ENCODE measurements at places on chromosomes 6 and 20. TPM values are rescaled to one million over a fixed set of nuclear protein-coding genes. Genes with fewer than 3 reads are reported as not detected.

The SLC17A1 gene
- not detected for total RNA-seq

The GJA10 gene
- not detected for total RNA-seq

The OXT gene
- total RNA-seq: not detected

The FRK gene
- 9.3 TPM for total RNA-seq

The KCNK16 gene
- total RNA-seq: not detected

The RGS17 gene
- total RNA-seq: 2.2 TPM

DNA sequence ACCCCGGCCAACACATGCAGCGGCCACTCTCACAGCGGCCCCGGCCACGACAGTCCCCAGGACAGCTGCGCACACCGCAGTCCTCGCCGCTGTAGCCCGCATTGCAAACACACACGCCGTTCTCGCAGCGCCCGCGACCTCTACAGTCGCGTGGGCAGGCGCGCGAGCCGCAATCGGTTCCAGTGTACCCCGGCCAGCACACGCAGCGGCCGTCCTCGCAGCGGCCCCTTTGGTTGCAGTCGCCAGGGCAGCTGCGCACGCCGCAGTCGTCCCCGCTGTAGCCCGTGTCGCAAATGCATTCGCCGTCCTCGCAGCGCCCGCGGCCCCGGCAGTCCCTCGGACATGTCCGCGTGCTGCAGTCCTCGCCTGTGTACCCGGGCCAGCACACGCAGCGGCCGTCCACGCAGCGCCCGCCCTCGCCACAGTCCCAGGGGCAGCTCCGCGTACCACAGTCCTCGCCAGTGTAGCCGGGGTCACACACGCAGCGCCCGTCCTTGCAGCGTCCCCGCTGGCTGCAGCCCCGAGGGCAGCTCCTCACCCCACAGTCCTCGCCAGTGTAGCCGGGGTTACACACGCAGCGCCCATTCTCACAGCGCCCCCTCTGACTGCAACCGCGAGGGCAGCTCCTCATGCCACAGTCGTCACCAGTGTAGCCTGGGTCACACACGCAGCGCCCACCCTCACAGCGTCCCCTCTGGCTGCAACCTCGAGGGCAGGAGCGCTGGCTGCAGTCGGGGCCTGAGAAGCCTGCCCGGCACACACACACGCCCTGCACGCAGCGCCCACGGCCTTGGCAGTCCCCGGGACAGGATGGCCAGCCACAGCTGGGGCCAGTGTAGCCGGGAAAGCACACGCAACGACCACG is 12.5 kb downstream of the TNXB start:
- no peak for DNase-seq

DNA sequence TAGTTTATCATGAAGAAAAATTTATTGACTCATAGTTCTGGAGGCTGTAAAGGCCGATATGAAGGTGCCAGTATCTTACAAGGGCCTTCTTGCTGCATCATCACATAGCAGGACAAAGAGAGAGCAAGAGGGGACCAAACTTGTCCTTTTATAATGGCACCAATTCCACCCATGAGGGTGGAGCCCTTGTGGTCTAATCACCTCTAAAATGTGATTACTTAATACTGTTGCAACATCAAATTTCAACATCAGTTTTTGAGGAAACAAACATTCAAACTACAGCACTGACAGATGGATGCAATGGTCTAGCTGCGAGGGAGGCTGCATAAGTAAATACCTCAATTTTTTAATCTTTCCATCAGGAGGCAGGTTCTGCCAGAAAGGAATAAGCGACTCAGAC is 76.7 kb upstream of the LAMA2 start:
- DNase-seq: no peak

GRCh38 chr6:37741757-37742400 is 44.2 kb upstream of the MDGA1 start:
- no peak for DNase-seq

- DNase-seq: no peak
Observed at GRCh38 chr20:4779616-4780015, 57.9 kb downstream of the PRND start.

- no peak for DNase-seq
Observed at GRCh38 chr6:7747433-7747832, 21.5 kb downstream of the BMP6 start.

DNA sequence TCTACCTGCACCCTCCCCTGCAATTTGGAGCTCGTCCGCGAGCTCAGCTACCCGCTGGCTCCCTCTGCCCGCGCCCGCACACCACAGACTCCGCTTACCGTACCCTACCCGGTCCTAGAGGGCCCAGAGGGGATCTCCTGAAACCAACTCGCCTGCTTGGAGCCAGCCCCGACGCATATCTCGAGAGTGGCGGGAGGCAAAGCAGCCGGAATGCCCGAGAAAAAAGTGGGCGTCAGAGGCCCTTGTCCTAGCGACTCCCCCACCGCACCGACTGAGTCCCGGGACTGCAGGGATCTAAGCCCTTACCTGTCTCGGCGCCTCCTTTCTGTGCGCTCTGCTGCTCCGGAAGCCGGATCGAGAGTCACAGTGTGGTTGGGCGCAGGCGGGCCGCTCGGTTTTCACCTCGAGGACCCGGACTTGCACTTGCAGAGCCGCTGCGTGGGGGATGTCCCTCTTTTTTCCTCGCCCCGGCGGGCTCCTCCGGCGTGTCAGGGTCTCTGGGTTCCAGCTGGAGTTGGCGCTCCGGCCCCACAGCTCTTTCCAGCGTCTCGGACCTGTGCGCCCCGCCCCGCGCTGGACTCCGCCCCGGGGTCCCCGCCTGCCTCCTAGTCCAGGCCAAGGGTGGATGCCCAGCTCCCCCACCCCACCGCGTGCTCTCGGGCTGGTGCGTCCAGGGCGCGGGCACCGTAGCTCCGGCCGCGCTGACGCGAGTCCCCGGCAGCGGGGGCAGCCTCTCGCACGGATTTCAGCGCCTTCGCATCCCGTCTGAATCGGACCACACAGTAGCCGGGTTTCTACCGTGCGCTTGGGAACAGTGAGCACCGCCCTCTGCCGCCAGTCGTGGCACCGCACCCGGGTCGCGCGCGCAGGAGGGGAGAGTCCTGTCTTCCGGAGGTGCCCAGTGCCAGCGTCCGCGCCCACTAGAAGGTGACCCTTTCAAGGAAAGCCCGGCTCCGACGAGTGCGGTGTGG is at the start of gene PROKR2:
Gene PROKR2, minus strand, starts transcription at position 767 of the 971 bp plus-strand sequence. CDS start 2,585 bp downstream, outside the sequence.
- no peak for DNase-seq

DNA sequence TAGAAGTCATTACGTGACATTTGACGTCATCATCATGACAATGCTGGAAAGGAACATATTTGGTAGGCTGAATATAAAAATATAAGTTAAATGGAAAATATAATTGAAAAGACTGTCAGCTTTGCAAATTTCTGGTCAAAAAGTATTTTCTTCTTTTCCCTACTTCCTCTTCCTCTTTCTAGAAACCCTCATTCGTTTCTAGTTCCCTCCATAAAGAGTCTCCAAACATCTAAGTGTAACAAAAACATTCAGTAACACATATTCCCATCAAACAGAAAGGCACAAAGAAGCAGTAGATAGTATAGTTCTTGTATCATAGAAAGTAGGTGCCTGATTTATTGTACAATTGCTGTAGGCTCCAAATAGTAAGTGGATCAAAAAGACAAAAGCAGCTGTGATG is 150.8 kb upstream of the FAM83B start:
- no peak for DNase-seq

DNA sequence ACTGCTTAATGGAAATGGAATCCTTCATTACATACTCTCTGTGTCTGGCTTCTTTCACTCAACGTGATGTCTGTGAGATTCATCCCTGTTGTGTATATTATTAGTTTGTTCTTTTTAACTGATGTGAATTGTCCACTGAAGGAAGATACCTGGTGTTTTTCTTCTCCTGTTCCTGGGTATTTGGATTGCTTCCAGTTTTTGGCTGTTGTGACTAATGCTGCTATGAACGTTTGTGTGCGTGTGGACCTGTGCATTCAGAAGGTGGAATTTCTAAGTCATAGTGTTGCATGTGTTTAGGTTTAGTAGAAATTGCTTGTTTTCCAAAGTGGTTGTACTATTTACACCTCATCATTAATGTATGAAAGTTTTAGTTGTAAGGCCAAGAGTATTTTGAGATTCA is 3.8 kb downstream of the TULP4 start:
- no peak for DNase-seq

- DNase-seq: no peak
Observed at GRCh38 chr20:52783769-52784168, 188.4 kb upstream of the TSHZ2 start.

DNA sequence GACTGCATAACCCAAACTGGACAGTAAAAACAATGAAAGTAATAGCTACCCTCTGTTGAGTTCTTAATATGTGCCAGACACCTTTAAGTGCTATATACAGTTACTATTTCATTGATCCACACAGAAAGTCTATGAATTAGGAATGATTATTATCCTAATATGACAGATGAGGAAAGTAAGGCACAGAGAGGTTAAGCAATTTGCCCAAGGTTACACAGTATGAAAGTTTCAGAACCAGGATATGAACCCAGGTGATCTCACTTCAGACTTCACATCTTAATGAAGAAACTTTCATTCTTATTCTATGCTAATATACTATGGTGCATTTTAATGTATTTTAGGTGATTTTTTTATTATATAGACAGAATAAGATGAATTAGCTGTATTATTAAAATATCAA is 40.6 kb upstream of the RIPPLY2 start:
- no peak for DNase-seq

GRCh38 chr6:56904068-56904467 is 50.8 kb upstream of the BEND6 start:
- no peak for DNase-seq
